Sigmoid colon (tissue), 7 donors: ENCODE measurements at places on chromosomes 3 and 15.

DNA sequence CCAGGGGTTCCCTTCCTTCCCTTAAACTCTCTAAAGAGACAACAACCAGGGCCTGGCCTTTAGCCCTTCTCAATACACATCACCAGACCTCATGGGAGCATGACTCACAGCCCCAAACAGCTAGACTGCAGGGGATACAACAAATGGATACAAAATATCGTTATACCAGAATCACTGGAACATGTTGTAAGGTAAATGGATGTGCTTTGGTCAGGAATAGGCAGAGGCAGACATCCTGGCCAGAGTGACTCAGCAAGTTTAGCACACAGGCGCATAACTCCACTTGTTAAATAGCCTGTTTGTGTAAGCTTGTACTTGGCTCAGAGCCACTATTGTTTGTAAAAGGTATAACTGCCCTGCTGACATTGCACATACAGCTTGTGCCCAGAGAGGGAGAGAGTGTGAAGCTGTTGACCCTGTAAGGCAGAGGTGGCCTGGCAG lies 18.3 kb downstream of the TMED3 start:
- DNase-seq, result no peak

- DNase-seq, result no peak
Measured at GRCh38 chr3:99384596-99384995, 253.8 kb upstream of the COL8A1 start.

- peak; percentile 96 for DNase-seq
Measured at GRCh38 chr3:12967606-12968351, 105.5 kb downstream of the IQSEC1 start.

GRCh38 chr3:122100591-122101463 lies 45.7 kb downstream of the CD86 start:
- no peak for DNase-seq

DNA sequence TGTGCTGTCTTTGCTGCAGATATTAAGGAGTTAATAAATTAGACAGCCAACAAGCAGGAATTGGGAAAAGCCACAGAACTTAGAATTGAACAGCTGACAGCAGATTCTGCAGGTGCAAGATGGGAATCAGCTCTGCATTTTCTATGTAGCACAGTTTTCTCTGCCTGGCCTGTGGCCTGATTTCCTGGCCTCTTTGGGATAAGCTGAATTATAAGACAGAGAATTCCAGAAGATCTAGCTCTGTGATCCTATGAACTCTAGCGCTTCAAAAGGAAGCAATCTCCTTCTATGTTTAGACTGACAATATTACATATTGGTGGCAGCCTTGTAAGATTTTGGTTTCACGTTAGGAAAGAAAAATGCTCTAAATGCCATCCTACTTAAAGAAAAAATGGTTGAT lies 24.0 kb upstream of the SOX2 start:
- DNase-seq, result no peak

DNA sequence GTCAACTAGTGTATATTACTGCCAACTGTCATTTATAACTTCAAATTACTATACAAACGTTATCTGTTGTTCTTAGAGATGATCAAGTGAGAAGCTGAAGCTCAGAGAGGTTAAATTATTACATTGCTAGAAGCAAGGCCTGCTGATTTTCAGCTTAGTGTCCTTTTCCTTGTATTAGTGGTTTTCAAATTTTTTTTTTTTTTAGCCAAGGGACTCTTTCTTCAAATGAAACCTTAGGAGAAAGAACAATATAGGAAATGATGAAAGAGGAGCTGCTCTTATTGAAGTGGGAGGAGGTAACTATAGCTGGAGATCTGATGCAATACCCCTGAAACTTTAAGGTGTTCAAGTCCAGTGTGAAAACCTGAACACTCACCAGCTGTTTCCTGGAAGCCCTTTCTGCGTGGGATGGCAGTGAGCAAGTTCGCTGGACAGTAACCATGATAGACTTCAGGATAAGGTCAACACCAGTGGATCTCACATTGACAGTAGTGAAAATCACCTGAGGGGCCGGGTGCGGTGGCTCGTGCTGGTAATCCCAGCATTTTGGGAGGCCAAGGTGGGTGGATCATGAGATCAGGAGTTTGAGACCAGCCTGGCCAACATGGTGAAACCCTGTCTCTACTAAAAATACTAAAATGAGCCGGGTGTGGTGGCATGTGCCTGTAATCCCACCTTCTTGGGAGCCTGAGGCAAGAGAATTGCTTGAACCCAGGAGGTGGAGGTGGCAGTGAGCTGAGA lies 376.2 kb downstream of the EDEM1 start:
- no peak for DNase-seq

- DNase-seq, result no peak
Measured at GRCh38 chr3:151555523-151555922, 94.7 kb upstream of the IGSF10 start.
